Stimulated activated CD4-positive, alpha-beta T cell treated with anti-CD3 and anti-CD28 coated beads, Interleukin-1b, Interleukin-23, amount 100 ng/mL, for 1 hour (primary cell): ENCODE measurements at places on chromosomes 2 and 18.

GRCh38 chr18:41071826-41072225 lies 883.2 kb upstream of the PIK3C3 start:
- no peak for DNase-seq

- no peak for DNase-seq
Measured at GRCh38 chr2:219726916-219727315, 99.5 kb downstream of the SLC4A3 start.

GRCh38 chr2:47735136-47735869 lies 47.6 kb upstream of the MSH6 start:
- no peak for DNase-seq

- no peak for DNase-seq
Measured at GRCh38 chr18:23966909-23967308, 47.6 kb upstream of the TTC39C start.

- no peak for DNase-seq
Measured at GRCh38 chr2:232372231-232373208, 6.0 kb upstream of the ALPP start.

DNA sequence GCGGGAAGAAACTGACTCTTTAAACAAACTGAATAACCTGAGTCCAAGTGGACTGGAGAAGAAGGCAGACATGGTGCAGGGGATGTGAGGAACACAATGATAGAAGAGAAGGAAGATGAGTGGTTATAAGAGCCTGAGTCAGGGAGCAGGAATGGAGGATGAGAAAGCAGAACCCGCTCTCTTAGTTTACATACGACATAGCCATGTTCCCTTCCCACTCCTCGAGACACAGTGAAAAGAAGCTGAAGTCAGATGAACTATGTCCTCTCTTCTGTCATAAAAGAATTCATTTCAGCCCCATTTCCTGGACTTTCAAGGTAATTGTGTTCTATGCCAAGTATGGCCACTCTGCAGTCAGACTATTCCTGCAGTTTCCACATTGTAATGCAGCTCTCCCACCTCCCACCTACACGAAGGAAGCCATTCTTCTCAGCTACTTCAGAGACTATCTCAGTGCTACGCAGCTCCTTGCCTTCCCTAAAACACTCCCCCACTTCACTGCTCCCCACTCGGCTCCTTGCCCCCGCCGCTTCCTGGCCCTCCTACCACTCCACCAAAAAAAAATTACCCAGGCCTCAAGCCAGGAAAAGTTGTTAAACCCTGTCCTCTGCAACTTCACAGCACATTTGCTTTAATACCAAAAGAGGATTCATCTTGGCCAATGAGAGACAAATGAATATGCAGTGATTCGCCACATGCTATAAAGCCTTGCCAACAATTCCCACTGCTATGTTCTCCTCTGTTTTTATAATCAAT lies 323.4 kb upstream of the EPHA4 start:
- DNase-seq = no peak
